ENCODE measurements at places on chromosomes 1 and 21.

DNA sequence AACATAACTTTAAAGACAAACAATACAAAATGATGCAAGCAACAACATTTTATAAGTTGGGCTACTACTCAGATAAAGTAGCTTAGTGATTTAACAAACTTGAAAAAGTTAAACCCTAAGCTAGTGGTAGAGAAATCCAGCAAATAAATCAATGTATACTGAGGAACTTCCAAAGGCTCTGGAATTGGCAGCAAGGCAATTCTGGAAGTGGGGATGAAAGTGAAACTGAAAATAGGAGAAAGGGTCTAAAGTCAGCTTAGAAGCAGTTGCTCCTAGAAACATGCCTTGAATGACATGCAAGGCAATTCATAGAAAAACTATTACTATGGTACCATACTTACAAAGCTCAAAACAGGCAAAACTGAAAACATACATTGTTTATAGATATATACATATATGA lies 90.0 kb upstream of the CAMK1G start:
- peaks cover 9% of the 10 kb centered on the region for H3K27me3 ChIP-seq
- no peaks in the 10 kb centered on the region for H3K4me1 ChIP-seq
- no peak overlapping the region for H3K27ac ChIP-seq
- no peaks in the 10 kb centered on the region for H3K36me3 ChIP-seq
- DNase-seq: peak; percentile 54
- no peak overlapping the region for H3K4me3 ChIP-seq

DNA sequence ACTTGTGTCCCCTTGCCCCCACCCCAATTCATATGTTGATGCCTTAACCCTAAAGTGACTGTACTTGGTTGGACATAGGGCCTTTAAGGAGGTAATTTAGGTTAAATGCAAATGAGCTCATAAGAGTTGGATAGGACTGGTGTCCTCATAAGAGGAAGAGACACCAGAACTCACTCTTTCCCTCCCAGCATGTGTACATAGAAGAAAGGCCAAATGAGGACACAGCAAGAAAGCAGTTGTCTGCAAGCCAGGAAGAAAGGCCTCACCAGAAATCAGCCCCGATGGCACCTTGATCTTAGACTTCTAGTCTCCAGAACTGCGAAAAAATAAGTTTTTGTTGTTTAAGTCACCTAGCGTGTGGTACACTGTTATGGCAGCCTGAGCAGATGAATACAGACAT lies 45.5 kb downstream of the RAB3GAP2 start:
- H3K4me1 ChIP-seq: peaks cover 1% of the 10 kb centered on the region
- no peak overlapping the region for H3K27ac ChIP-seq
- DNase-seq: no peak
- H3K27me3 ChIP-seq: no peaks in the 10 kb centered on the region
- H3K4me3 ChIP-seq: no peak overlapping the region

GRCh38 chr1:85363092-85363491 lies 86.7 kb upstream of the BCL10 start:
- no peak for DNase-seq
- H3K27me3 ChIP-seq: no peaks in the 10 kb centered on the region
- no peaks in the 10 kb centered on the region for H3K36me3 ChIP-seq
- H3K4me3 ChIP-seq: no peak overlapping the region

- DNase-seq: peak; percentile 6
- no peaks in the 10 kb centered on the region for H3K27me3 ChIP-seq
- H3K36me3 ChIP-seq: no peaks in the 10 kb centered on the region
- H3K4me1 ChIP-seq: peaks cover 26% of the 10 kb centered on the region
- H3K27ac ChIP-seq: no peak overlapping the region
Observed at GRCh38 chr1:7224644-7225043, 439.4 kb downstream of the CAMTA1 start.

DNA sequence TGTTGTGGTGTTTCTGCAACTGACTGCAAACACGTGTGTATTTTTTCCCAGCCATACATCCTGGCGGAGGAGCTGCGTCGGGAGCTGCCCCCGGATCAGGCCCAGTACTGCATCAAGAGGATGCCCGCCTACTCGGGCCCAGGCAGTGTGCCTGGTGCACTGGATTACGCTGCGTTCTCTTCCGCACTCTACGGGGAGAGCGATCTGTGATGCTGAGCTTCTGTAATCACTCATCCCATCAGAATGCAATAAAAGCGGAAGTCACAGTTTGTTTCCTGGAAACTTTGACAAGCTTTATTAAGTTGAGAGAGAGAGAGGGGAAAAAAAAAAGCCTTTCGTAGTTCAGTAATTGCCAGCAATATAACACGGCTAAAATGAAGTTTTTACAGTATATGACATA lies 32.7 kb upstream of the MTR start:
- no peak for DNase-seq
- no peaks in the 10 kb centered on the region for H3K4me1 ChIP-seq
- no peak overlapping the region for H3K4me3 ChIP-seq
- no peaks in the 10 kb centered on the region for H3K36me3 ChIP-seq
- no peak overlapping the region for H3K27ac ChIP-seq
- no peaks in the 10 kb centered on the region for H3K27me3 ChIP-seq

DNA sequence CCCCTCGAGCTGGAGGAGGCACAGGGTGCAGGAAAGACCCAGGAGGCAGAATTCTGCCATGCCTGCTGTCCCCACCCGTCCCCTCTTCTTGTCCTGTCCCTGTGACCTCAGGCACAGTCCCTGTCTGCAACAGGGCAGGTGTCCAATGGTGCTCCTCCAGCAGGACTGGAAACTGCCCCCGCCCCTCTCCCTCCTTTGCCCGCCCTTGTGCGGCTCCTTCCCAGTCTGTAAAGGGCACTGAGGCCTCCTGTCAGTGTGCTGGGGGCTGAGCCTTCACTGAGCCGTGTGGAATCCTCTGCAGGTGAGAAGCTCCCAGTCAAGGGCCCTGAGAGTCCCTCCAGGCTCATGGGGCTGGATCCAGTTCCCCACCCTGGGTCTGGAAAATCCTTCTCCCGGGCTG lies 28.9 kb downstream of the PRDM16 start:
- H3K27me3 ChIP-seq: peaks cover 33% of the 10 kb centered on the region
- H3K27ac ChIP-seq: no peak overlapping the region
- no peaks in the 10 kb centered on the region for H3K36me3 ChIP-seq
- no peak overlapping the region for H3K4me3 ChIP-seq
- no peaks in the 10 kb centered on the region for H3K4me1 ChIP-seq

DNA sequence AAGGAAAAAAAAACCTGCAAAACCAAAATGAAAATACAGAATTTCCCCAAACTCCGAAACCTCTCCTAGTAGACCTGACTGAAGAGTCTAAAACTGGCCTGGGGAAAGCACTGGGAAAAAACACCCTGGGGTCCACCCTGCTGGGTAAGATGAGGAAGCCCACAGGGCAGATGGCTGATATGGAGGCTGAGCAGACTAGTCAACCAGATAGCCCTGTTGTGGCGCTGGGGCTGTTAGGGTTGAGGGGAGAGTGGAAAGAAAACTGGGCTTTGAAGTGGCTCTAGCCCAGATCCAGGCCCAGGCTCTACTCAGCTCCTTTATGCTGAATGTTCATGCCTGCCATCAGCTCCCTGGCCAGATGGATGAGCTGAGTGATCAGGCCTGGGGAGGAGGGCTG lies 6.8 kb upstream of the SLAMF1 start:
- H3K27ac ChIP-seq: no peak overlapping the region
- H3K4me1 ChIP-seq: no peaks in the 10 kb centered on the region
- H3K36me3 ChIP-seq: no peaks in the 10 kb centered on the region
- H3K4me3 ChIP-seq: no peak overlapping the region
- peaks cover 20% of the 10 kb centered on the region for H3K27me3 ChIP-seq
- DNase-seq: no peak

GRCh38 chr1:208108213-208108608 lies 136.0 kb downstream of the PLXNA2 start:
- no peaks in the 10 kb centered on the region for H3K36me3 ChIP-seq
- H3K4me3 ChIP-seq: no peak overlapping the region
- no peaks in the 10 kb centered on the region for H3K27me3 ChIP-seq
- no peak overlapping the region for H3K27ac ChIP-seq
- DNase-seq: peak; percentile 28
- peaks cover 14% of the 10 kb centered on the region for H3K4me1 ChIP-seq

DNA sequence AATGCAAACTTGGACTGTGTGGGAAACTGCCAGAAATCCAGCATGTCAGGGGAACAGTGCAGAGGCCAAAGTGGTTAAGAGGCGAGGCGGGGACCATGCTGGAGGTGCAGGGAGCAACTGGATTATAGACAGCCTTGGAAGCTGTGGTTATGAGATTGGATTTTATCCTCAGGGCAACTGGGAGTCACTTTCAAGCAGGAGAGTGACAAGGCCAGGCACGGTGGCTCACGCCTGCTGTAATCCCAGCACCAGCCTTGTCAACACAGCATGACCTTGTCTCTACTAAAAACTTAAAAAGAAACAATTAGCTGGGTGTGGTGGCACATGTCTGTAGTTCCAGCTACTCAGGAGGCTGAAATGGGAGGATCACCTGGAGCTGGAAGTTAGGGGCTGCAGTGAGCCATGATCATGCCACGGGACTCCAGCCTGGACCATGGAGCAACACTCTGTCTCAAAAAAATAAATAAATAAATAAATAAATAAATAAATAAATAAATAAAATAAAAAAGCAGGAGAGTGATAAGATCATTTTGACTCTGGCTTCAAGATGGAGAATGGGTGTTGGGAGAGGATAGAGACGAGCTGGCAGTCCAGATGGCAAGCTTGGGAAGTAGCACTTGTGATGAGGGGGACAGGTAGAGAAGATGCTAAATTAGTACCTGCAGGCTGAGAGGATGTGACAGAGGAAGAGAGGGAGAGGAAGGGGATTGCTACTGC lies 3.5 kb downstream of the HAPLN2 start:
- H3K4me3 ChIP-seq: no peak overlapping the region
- no peak for DNase-seq
- H3K27me3 ChIP-seq: peaks cover 78% of the 10 kb centered on the region
- no peaks in the 10 kb centered on the region for H3K36me3 ChIP-seq
- no peak overlapping the region for H3K27ac ChIP-seq

DNA sequence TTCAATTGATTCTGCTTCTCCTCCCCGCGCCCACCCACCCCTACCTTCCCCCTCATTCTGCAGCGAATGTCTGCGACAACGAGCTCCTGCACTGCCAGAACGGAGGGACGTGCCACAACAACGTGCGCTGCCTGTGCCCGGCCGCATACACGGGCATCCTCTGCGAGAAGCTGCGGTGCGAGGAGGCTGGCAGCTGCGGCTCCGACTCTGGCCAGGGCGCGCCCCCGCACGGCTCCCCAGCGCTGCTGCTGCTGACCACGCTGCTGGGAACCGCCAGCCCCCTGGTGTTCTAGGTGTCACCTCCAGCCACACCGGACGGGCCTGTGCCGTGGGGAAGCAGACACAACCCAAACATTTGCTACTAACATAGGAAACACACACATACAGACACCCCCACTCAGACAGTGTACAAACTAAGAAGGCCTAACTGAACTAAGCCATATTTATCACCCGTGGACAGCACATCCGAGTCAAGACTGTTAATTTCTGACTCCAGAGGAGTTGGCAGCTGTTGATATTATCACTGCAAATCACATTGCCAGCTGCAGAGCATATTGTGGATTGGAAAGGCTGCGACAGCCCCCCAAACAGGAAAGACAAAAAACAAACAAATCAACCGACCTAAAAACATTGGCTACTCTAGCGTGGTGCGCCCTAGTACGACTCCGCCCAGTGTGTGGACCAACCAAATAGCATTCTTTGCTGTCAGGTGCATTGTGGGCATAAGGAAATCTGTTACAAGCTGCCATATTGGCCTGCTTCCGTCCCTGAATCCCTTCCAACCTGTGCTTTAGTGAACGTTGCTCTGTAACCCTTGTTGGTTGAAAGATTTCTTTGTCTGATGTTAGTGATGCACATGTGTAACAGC lies 339.9 kb downstream of the NTNG1 start:
- no peak overlapping the region for H3K27ac ChIP-seq
- peak overlapping the region; percentile 7 for H3K4me3 ChIP-seq
- H3K36me3 ChIP-seq: no peaks in the 10 kb centered on the region

- no peak overlapping the region for H3K27ac ChIP-seq
- H3K36me3 ChIP-seq: no peaks in the 10 kb centered on the region
- peaks cover 90% of the 10 kb centered on the region for H3K27me3 ChIP-seq
- H3K4me1 ChIP-seq: peaks cover 5% of the 10 kb centered on the region
Observed at GRCh38 chr1:22398656-22399420, 52.8 kb upstream of the ZBTB40 start.

GRCh38 chr1:82567348-82567747 lies 766.6 kb downstream of the ADGRL2 start:
- no peak overlapping the region for H3K27ac ChIP-seq
- no peak for DNase-seq
- no peaks in the 10 kb centered on the region for H3K27me3 ChIP-seq
- H3K4me3 ChIP-seq: no peak overlapping the region
- H3K36me3 ChIP-seq: no peaks in the 10 kb centered on the region

DNA sequence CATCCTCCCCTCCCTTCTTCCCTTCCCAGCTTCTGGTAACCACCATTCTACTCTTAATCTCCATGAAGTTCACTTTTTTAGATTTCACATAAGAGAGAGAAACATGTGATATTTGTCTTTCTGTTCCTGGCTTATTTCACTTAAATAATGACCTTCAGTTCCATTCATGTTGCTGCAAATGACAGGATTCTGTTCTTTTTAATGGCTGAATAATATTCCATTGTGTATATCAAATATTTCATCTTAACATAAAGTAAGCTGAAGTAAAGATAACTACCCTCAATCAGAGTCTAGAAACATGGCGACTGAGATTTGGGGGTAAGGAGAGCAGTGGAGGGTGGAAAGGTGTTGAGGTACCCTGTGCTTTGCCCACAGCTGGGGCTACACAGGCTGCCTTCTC lies 68.9 kb downstream of the RHOU start:
- H3K4me1 ChIP-seq: no peaks in the 10 kb centered on the region
- H3K27ac ChIP-seq: no peak overlapping the region
- no peak for DNase-seq
- no peaks in the 10 kb centered on the region for H3K36me3 ChIP-seq

DNA sequence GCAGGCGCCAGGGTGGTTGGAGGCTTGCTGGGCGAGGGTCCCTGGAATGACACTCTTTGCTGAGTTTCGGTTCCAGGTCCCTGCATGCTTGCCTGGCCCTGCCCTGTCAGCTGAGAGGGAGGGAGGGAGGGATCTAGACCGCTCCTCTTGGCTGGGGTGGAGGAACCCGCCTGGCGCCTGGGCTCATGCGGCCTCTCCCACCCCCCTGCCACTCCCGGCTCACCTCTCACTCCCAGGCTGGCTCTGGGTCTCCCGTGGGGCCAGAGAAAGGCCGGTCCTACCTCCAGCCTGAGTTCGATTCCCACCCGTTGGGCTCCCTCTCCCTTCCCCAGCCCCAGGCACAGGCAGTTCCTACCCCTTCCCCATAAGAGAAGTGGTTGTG lies 19.0 kb upstream of the IFNLR1 start:
- no peaks in the 10 kb centered on the region for H3K36me3 ChIP-seq
- H3K4me3 ChIP-seq: no peak overlapping the region
- peaks cover 11% of the 10 kb centered on the region for H3K27me3 ChIP-seq
- H3K27ac ChIP-seq: no peak overlapping the region

All from mesenchymal stem cell (in vitro differentiated cells and primary cell).